ENCODE measurements at places on chromosomes 2 and 18.

- DNase-seq = no peak
Measured at GRCh38 chr2:95268211-95269035, 5.8 kb upstream of the PROM2 start.

GRCh38 chr2:104050656-104051242 is 803.2 kb upstream of the POU3F3 start:
- DNase-seq = no peak

GRCh38 chr2:235568431-235568830 is 74.6 kb downstream of the AGAP1 start:
- no peak for DNase-seq

- DNase-seq = peak; percentile 47
Measured at GRCh38 chr18:79789901-79790890, 7.5 kb upstream of the KCNG2 start.

- no peak for DNase-seq
Measured at GRCh38 chr2:133264989-133265401, 303.3 kb downstream of the NCKAP5 start.

DNA sequence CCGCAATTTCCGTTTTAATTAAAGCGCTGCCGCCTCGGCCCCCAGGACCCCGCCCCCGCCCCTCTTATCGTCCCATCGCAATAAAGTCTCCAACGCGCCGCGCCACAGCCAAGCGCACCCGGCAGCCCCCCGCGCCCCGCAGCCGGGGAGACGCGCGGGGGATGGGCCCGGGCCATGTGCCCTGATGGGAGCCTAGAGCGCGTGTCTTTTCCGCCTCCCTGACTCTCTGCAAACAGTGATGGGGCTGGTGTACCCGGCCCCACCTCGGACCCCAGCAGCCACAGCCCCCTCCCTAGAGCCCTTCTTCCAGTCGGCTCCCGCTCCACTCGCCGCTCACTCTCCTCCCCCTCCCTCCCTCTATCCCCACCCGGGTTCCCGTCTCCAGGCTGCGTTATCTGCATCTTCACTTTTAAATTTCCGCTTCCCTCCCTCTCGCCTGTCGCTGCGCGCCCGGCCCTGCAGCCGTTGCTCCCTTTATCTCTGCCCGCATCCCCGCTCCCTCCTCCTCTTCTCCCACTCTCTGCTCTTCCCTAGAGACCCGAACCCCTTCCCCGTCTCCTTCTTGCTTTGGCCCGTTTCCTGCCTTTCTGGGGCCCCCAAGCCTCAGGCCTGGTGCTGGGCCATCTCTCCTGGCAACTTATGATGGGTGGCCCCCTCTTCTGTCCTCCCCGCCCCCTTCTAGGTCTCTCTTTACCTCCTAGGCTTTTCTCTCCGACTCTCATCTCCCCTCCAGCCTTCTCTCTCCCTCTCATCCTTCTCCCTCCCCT is 524 bp upstream of the FEV start:
- peak; percentile 71 for DNase-seq

DNA sequence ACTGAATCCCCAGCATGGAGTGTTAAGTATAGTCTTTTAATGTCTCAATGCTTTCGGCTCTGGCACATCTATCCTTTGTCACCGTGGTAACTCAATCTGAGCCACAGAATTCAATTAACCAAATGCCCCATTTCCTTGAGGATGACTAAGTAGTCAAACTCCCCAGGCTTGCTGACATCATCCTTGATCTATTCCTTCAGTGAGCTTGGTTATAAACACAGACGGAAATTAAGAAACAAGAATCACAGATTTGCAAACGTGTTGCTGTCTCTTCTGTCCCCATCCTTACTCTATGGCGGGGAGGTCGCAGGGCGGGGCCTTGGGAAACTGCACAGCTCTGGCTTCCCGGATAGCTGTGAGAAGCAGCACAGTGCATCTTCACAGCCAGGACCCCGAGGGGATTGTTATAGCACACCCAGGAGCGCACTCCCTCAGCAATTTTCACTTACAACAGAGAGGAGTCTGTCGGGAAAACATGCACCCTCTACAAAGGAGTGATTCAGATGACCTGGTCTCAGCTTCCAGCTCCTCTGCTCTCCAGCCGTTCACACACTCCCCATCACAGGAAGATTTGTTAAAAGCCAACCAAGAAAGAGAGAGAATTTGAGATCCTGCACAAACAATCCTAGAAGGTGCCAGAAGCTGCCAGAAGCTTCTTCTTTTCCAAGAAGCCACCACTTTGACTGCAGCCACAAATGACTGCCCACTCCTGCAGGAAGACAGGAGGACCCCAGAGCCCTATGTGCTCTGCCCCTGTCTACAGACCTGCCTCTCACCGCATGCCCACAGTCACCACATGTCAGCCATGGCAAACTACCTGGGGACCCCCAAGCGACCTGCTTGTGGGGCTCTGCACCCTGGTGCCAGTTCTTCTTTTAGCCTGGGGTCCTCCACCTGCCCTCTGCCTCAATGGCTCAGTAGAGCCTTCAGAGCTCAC is 44.9 kb upstream of the YWHAQ start:
- DNase-seq = no peak

DNA sequence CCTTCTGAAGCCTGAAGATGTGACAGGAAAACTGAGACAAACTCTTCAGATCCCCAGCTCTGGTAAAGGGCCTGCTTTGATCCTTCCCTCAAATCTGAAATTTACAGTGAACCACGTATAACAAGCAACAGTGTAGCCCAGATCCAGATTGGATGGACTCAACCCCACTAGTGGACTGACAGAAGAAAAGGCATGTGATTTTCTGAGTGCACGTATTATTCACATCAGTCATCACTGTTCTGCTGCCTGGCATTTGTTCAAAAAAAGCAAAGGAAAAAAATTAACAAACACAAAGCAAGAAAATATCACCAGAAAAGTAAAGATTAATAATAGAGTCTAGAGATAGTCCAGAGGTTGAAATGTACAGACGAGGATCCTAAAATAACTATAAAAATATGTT is 87.6 kb downstream of the CYRIA start:
- DNase-seq = no peak

All from NCI-H526 (cell line).